Left colon (tissue), 2 donors: ENCODE measurements at places on chromosomes 12 and 14. TPM values are rescaled to one million over a fixed set of nuclear protein-coding genes. Genes with fewer than 3 reads are reported as not detected.

The RHOJ gene
- total RNA-seq: 5.1 TPM

- no peak for DNase-seq
Measured at GRCh38 chr12:48961331-48961730, 4.0 kb upstream of the ARF3 start.

GRCh38 chr14:22715186-22715812 is 51.2 kb upstream of the OXA1L start:
- no peak for DNase-seq

- DNase-seq: no peak
Measured at GRCh38 chr12:75288860-75289259, 41.3 kb downstream of the CAPS2 start.

The KRT2 gene
- total RNA-seq: not detected

- no peak for DNase-seq
Measured at GRCh38 chr14:89121968-89122620, 294.9 kb downstream of the FOXN3 start.

- DNase-seq: no peak
Measured at GRCh38 chr12:76106631-76107030, 22.1 kb upstream of the NAP1L1 start.

DNA sequence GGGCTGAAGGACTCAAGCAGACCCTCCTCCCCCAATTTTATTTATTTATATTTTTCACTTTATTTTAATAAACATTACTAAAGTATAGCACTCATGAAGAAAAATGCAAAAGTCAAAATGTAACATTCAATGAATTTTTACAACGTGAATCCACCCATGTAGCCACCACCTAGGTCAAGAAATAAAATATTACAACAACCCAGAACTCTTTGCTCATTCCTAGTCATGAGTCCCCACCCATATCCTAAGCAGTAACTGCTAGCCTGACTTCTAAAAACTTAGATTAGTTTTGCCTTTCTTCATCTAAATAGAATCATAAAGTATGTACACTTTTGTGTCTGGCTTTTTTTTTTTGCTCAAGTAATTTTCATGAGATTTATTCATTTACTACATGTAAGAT is 86.9 kb upstream of the CRY1 start:
- DNase-seq: no peak

The FGD6 gene
- total RNA-seq: 18.7 TPM

- DNase-seq: no peak
Measured at GRCh38 chr14:35161231-35161630, 38.9 kb downstream of the PRORP start.

GRCh38 chr14:22391908-22392565 is 197.0 kb downstream of the DAD1 start:
- peak; percentile 29 for DNase-seq

DNA sequence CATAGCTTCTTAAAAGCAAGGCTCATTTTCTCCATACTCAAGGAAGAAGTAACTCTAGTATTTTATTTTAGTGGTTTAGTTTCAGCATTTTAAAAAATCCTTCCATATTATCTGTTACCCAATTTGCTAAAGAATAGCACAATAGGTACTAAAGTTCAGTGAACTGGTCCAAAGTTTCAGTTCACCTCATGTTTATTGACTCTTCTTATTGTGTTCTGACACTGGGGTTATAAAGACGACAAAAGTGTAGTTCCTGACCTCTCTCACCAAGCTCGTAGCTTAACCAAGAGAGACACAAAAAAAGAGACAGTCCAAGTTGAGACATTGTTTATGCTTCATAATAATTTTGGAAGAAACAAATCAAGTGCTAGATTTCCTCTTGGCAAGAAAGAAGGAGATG is 40.8 kb upstream of the SLC38A2 start:
- DNase-seq: no peak

DNA sequence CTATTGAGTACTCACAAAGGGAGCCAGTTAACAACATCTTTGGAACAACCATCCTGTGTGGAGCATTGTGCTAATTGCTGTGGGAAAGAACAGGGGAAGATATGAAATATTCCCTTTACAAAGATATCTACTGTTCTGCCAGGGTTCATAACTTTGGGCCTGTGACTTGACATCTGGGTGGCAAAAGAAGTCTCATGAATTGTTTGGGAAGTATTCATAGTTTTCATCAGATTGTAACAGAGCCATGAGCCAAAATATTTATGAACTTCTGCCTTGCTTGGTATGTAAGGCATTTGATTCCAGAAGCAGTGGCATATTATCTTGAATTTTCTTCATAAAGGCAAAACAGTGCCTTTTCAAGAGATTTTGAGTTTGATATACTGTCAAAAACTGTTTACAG is 816.2 kb downstream of the DIO2 start:
- DNase-seq: no peak

DNA sequence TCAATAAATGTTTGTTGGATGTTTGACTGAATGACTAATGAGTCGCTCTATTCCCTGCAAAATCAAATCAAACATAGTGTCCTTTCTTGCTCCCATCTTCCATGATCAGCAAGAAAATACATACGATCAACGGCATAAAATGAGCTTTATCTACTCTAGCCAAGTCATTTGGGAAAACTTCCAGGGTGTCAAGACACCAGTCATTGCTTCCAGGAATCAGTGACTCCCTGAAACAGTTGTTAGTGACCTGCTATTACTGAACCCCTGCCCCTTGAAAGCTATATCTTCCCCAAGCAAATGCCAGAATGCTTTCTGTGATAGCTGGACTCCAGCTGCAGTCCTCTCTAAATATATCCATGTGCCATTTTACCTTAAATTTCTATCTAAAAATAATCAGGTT is 169.5 kb upstream of the SSTR1 start:
- DNase-seq: no peak

The ACTN1 gene
- 89.9 TPM for total RNA-seq

- DNase-seq: no peak
Measured at GRCh38 chr12:116381744-116382685, 104.5 kb upstream of the MED13L start.

GRCh38 chr14:81834308-81834707 is 300.7 kb upstream of the SEL1L start:
- DNase-seq: no peak

- DNase-seq: no peak
Measured at GRCh38 chr12:45598761-45599160, 130.7 kb upstream of the ARID2 start.

DNA sequence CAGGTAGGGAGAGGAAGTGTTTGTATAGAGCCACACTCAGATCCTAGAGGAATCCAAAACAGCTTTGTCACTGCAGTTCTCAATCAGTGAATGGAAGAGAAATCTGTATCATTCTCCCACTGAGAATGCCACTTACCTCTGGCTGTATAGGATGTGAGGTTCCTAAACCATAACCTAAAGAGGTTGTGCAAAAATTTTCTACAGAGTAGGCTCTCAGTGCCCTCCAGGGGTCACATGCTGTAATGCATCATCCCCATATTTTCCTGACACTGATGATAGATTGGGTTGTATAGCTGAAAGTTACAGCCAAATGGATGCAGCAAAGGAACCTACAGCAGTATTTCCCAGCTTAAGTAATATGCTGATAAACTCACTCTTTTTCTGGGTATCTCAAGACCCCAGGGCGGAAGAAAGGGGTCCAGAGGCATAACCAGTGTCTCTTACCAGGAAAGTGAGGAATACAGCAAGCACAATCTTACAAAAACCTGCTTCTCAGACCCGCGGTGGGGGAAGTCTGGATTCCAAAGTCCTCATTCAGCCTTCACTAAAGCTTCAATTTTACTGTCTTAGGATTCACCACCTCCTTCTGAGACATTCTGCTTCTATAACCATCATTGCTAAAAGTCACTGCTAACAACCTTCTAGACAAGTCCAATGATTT is 3.8 kb downstream of the BCDIN3D start:
- DNase-seq: no peak

The SLC5A8 gene
- 0.15 TPM for total RNA-seq

GRCh38 chr14:96084796-96085195 is 45.6 kb downstream of the C14orf132 start:
- peak; percentile 8 for DNase-seq

The ADAM21 gene
- total RNA-seq: not detected

DNA sequence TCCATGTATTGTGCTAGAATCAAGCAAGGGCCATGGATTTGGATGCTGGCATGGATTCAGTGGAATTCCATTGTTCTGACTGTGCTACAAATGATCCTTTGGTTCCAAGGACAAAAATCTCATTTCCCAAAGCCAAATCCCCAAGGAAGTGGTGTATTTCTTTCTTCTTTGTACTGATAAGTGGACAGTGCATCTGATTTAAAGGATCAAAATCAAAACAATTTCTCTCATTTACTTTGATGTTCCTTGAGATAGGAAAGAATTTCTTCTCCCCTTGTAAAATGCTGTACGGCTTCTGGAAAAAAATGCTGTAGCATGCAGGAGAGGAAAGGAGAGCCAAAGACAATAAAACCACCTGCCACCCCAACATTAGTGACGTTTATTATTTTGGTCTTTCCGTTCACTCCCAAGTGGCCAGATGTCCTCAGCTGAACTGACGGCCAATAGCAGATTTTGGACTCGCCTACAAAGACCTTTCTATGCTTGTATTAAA is 185.7 kb downstream of the PRKD1 start:
- DNase-seq: no peak

The ELK3 gene
- total RNA-seq: 9.2 TPM

DNA sequence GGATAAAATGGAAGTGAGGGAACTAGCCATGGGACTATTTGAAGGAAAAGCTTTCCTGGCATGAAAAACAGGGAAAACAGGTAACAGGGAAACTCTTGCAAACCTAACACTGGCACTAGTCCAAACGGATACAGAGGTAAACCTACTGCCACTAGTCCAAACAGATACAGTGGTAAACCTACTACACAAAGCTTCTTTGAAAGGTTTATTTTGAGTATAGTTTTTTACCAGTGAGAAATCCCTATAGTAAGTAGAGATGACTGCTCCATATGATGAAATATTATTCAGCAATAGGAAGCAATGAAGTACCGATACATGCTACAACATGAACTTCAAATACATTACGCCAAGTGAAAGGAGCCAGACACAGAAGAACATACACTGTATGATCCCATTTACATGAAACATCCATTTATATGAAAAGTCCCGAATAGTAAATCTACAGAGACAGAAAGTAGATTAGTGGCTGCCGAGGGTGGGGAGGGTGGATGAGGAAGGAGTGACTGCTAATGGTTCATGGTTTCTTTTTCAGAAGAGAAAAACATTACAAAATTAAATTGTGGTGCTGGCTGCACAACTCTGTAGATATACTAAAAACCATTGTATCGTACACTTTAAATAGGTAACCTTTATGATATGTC is 25.5 kb downstream of the SPTLC2 start:
- no peak for DNase-seq

GRCh38 chr12:116194935-116195431 is 82.5 kb downstream of the MED13L start:
- no peak for DNase-seq

- DNase-seq: no peak
Measured at GRCh38 chr12:117243488-117243887, 53.2 kb upstream of the FBXO21 start.

The CHGA gene
- total RNA-seq: 218 TPM

The TTC9 gene
- total RNA-seq: 0.73 TPM

- no peak for DNase-seq
Measured at GRCh38 chr14:28565345-28565744, 201.2 kb upstream of the FOXG1 start.

GRCh38 chr14:68466491-68466977 is 326.3 kb downstream of the ZFP36L1 start:
- DNase-seq: no peak

DNA sequence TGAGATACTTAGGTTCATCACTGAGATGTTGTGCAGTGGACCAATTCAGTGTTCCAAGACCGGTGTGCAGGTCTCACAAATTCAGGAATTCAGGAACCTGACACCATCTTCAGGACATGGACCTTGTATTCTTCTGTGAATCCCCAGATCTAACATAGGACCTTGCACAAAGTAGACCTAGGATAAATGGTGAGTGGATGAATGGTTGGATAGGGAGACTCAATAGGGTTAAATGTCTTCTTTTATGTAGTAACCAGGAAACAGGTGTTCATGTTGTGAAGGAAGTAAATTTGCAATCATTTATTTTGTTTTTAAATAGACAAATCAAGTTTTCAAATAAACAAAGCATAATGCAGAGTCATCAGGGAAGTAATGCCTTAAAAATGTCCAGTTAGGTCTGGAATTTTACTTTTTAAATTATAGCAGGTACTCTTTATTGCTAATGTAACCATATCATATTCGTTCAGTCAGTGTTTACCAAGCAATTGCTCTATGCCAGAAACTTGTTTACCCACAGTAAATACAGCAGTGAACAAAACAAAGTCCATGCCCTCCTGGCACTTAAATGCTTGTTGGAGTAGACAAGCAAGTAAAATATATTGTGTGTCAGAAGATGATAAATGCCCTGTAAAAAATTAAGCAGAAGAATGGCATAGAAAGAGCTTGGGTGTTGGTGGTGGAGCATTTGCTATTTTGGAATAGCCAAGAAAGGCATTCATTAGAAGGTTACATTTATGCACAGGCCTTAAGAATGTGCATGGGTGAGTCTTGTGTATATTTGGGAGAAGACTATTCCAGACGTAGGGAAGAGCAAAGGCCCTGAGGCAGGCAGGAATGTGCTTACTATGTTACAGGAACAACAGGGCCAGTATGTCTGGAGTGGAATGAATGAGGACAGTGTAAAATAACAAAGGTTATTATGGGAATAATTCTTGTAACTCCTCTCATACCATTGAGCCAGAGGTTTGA is 26.3 kb downstream of the RXYLT1 start:
- peak; percentile 15 for DNase-seq

The BCL11B gene
- total RNA-seq: 3.7 TPM

DNA sequence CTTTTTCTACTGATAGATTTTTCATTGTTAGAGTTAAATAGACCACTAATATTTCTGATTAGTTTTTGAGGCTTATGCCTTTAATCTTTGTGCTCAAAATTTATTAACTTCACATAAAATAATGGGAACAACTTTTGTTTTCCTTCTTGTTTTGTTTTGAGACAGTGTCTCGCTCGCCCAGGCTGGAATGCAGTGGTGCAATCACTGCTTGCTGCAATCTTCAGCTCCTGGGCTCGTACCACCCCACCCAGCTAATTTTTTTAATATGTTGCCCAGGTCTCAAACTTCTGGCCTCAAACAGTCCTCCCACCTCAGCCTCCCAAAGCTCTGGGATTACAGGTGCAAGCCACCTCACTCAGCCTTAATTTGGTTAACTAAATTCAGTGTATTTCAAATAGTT is 16.8 kb downstream of the SCFD1 start:
- no peak for DNase-seq

- DNase-seq: no peak
Measured at GRCh38 chr14:103463149-103463548, 59.5 kb downstream of the CKB start.

- peak; percentile 71 for DNase-seq
Measured at GRCh38 chr12:52975820-52976573, 27.1 kb downstream of the KRT18 start.

The EID3 gene
- 2.4 TPM for total RNA-seq

- DNase-seq: no peak
Measured at GRCh38 chr12:66371982-66372381, 69.7 kb downstream of the HELB start.

GRCh38 chr12:20369305-20370013 is 1.1 kb downstream of the PDE3A start:
- peak; percentile 83 for DNase-seq

The ARHGEF40 gene
- total RNA-seq: 37.2 TPM

The C12orf60 gene
- total RNA-seq: 0.31 TPM
